ENCODE measurements at places on chromosomes 12 and 14.

DNA sequence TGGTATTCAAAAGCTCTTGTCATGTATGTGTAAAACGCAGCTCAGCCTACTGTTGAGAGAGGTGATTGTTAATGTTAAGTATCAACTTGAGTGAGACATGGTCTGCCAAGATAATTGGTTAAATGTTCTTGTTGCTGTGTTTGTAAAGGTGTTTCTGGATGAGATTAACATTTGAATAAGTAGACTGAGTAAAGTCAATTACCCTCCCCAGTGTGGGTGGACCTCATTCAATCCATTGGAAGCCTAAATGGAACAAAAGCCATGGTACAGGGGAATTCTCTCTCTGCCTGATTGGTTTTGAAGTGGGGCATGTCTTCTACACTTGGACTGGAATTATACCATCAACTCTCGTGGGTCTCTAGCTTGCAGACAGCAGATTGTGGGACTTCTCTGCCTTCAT is 63.8 kb upstream of the RERGL start:
- DNase-seq = no peak

DNA sequence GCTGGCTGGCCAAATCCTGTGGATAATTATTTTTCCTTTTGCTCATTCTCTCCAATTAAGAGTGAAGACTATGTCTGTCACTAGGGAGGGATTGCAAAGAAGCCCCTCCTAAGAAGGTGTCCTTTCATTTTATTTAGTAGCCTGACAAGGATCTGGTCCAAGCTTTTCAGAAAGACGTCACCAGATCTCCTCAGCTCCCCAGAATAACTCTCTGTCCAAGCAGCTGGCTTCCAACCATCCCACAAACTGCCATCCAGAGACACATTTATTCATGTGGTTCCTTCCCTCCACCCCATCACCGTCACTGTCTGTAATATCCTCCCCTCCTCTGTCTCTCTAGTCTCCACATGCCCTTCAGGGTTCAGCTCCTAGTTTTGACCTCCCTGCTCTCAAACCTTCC is 69.9 kb downstream of the PPM1H start:
- no peak for DNase-seq

DNA sequence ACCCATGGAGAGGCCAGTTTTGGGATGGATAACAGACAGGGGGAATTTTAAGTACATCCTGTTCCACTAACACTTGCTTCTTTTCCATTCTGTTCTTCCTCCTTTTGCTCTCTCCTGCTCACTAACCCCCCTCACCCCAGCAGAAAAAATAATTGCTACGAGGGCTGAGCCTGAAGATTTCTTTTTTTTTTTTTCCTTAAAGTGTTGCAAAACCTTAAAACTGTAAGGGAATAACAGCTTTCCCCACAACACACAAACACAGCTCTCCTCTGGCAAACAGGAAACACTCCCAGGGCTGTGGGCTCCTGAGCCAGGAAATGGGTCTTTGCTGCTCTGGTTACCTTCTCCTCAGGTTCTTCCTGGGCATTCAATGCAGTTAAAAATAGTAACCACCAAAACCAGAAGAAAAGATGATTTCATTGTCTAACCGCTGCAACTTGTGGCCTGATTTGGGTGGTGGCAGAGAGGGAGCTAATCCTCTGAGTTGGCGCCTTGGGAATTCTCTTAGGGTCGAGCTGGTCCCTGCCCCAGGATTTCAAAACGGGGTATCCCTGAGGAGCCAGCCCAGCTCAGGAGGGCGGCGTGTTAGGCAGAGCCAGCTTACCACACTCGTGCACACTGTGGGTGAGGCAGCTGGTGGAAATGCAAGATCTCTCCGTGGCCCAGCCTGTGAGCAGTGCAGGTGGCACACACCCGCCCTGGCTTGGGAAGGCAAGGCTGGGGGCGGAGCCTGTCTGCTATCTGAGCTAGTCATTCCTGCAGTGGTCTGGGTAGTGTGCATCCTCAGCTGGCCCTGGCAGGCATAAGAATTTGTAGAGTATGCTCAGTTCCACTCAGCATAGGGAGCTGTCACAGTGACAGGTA is 17.1 kb upstream of the EMP1 start:
- no peak for DNase-seq

GRCh38 chr14:36161776-36162175 is 14.7 kb downstream of the PTCSC3 start:
- no peak for DNase-seq

DNA sequence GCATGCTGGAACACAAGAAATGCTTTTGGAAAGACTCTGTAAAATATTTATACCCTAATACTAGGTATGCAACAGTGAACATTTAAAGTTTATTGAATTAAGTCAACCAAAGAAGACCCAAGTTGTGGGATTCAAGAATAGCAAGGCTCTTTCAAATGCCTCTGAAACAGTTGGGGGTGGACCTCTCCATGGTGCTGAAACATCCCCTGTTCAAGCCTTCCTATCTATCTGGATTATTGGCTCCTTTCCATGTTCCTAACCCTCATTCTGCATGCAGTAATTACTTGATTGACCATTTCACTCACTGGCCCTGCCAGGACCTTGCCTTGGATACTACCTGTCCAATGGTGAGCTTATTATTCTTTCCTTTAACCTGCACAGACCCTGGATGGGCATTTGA is 349.7 kb downstream of the NRXN3 start:
- DNase-seq = peak; percentile 22

- DNase-seq = no peak
Observed at GRCh38 chr12:5307065-5307464, 124.8 kb upstream of the NTF3 start.

- peak; percentile 37 for DNase-seq
Observed at GRCh38 chr14:55373784-55374705, 37.6 kb downstream of the ATG14 start.

- DNase-seq = peak; percentile 90
Observed at GRCh38 chr14:50667996-50668825, at the start of gene SAV1. SAV1 (minus strand) TSS chr14:50668306; CDS start chr14:50667967, 339 bp downstream.

DNA sequence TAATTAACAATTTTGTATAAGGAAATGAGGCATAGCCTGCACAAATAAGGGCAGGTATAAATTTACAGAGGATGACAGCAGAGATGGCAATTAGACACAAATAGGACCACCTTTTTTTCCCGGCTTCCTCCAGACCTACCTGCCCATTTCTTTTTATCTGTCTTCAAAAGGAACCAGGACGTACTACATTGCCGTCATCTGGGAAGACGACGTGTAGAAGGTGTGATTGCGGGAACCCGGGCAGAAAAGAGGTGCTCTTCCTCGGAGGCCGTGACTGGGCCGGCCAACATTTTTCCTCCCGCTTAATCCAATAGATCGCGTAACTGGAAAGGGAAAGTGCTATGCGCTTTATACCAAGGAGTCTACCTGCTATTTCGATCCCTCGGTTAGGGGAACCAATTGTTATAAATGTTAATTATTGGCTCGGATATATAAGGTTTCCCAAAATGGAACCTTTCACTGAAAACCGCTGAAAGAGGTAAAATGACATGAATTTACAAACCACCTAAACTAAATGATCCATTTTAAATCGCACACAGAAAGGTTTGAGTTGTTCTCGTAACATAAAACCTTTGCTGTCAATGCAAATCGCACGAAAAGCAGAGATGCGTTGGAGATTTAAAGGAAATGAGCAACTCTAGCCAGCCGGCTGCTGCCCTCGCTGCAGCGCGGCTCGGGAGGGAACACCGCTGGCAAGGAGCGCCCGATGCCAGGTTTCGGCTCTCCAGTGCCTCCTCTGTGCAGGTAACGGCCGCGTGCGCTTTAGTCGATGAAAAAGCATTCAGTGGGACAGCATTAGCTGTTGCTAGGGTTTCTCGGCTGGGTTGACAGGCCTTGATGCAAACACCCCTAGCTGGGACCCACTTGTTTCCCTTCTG is 2.8 kb upstream of the SIX1 start:
- peak; percentile 28 for DNase-seq

DNA sequence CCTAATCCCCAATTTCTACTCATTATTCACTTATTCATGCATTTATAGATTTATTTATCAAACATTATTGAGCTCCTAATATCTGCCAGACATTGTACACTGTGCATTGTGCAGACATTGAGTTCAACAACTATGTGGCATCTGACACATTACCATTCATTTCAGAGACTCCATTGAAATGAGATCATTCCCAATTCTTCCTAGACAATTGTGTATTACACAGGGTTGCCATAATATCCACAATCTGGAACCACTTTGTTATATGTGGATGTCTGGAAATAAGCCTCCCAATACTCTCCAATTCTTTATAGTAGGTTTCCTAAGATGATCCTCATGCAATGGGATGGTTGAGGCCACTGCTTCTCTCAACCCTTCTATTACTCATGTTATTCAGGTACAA is 165.0 kb downstream of the OTOGL start:
- DNase-seq = peak; percentile 62

DNA sequence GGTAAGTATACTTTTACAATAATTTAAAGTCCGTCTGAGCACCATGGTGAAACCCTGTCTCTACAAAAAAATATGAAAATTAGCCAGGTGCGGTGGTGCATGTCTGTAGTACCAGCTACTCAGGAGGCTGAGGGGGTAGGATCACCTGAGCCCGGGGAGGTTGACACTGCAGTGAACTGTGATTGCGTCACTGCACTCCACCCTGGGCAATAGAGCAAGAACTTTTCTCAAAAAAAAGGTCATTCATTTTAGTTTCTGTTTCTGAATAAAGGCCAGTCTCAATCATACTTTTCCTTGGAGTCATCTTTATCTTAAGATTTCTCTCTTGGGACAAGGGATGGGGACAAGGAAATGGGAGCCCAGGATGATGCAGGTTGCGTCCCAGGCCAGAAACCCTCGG is 12.9 kb downstream of the ANKRD13A start:
- DNase-seq = no peak

- DNase-seq = no peak
Observed at GRCh38 chr12:116934908-116935705, 24.4 kb downstream of the FBXW8 start.

DNA sequence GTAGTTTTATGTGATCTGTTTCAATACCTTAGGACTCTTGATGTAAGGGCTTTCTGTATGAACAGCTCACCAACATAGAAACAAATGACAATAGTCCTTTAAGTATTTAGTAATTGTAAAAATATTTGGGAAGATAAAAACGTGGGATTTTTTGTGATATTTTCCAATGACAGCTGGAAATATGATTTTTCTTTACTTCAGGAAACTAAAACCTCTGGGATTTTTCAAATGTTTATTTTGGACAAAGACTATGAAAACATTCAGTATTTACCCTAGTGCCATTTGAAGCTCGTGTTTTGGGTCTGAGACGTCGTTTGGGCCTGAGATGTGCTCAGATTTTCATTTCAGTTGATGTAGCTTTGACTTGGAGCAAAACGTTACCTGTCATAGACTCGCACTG is 240.0 kb downstream of the BMP4 start:
- no peak for DNase-seq

GRCh38 chr12:88638966-88639760 is 58.9 kb upstream of the KITLG start:
- peak; percentile 56 for DNase-seq

GRCh38 chr12:111616177-111616623 is 17.1 kb upstream of the ATXN2 start:
- no peak for DNase-seq

DNA sequence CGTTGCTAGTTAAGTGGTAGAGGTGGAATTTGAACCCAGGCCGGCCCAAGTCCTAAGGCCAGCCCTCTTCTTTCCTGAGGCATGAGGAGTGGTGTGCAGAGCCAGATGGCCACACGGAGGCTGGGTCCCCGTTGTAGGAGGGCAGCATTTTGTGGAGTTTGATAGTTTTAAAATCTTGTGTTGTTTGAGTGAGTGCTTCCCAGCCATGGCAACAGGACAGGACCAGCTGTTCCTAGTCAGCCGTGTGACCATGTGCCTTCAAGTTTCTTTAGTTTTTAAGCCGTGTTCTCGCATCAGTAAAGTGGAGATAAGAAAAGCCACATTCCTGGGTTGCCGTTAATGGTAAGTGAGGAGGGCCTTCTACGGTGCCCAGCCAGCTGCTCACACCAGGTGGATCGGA is 44.4 kb downstream of the UBE3B start:
- DNase-seq = no peak

GRCh38 chr12:24955389-24955788 is 6.5 kb upstream of the BCAT1 start:
- DNase-seq = no peak

- no peak for DNase-seq
Observed at GRCh38 chr14:105682956-105683570, 156.7 kb downstream of the TMEM121 start.

GRCh38 chr12:89621521-89621920 is 87.1 kb downstream of the ATP2B1 start:
- no peak for DNase-seq

DNA sequence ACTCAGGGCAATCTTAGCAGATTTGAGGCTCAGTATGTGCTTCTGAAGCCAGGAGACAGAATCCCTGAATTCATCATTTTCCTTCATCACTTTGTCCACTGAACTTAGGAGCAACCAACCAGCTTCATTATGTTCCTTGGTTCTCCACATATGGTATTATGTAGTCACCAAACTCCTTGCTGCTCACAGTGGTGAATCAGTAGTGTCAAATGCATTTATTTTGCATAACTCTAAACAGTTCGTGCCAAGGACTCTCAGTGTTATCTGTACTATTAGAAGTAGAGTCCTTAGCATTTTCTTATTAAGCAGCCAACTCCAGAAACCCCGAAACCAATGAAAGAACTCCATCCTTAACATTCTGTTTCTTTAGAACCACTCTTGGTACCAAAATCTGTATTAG is 466.9 kb upstream of the RGS6 start:
- DNase-seq = peak; percentile 48

GRCh38 chr12:60577607-60578006 is 981.8 kb downstream of the SLC16A7 start:
- no peak for DNase-seq

GRCh38 chr12:29110506-29111442 is 38.3 kb upstream of the FAR2 start:
- DNase-seq = no peak

DNA sequence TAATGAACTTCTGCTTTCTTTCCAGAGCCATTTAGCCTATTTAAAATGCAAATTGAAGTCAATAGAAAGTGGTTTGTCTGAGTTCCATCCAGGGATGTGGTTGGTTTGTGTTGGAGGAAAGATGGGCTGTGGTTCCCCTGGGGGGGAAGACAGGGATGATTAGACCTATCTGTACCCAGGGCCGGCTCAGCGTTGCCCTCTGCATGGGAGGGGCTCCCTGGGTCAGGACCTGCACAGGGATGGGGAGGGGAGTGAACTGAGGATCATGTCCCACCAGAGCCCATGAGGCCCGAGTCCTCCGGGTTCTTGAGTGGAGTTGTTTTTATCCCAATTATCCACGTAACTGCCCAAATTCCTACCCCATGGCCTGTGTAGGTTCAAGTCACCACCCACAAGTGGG is 76.9 kb upstream of the SFSWAP start:
- no peak for DNase-seq

DNA sequence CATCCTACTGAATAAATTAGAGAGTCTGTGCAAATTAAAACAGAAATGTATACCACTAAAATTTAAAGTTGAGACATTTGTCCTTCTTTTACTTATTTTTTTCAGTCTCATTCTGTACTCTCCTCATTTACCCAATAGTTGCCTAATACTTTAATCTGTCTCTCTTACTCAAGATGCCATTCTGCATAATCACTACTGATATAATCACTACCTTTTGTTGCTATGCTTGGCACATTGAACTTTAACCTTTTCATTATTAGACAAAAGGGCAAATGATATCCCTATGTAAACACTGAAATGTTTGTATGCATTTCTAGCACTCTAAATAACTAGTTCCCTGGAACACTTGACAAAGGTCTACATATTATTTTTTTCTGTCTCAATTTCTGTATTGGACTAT is 1108.3 kb upstream of the FLRT2 start:
- no peak for DNase-seq

- peak; percentile 55 for DNase-seq
Observed at GRCh38 chr14:100399052-100399849, 76.1 kb downstream of the SLC25A47 start.

Data from fibroblast of skin of right biceps (primary cell).